Stomach (tissue), 19 donors: ENCODE measurements at places on chromosomes 1 and 21. TPM values are rescaled to one million over a fixed set of nuclear protein-coding genes. Genes with fewer than 3 reads are reported as not detected.

GRCh38 chr21:41054018-41054578 is 113.9 kb upstream of the BACE2 start:
- DNase-seq: no peak

DNA sequence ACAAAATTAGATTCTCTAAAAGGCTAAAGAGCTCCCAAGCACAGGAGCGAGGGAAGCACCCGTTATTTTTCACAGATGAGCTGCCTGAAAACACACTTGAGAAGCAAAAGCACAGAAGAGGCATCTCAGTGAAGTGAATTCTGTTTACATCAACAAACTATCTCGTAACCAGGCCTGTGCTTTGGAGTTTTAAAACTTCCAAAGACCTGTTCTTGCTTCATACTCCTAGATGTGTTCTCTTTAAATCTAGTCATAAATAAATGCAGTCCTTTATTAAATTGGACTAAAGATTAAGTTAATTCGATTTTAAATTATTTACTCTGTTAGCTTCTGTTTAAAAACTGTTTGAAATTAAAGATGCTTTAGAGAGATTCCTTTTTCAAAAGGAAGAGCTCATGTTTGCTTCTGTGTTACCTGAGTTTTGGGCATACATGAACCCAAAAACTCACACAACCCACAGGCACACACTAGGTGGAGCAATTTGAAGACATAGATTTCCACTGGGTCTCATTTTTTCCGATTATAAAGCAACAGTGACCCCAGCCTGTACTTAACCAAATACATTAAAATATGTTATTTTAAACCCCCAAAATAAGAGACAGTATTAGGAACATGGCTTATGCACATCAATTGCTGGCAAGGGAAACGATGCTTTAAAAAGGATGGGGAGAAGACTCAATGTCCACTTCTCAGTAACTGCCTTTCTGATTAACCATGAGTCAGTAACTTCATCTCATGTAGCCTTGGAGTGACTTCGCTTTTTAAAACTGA is 648.2 kb downstream of the SMYD3 start:
- DNase-seq: no peak

- DNase-seq: no peak
These were observed 6.2 kb upstream of the APCS start for GRCh38 chr1:159581422-159581821.

- DNase-seq: no peak
These were observed 89.9 kb downstream of the TBX19 start for GRCh38 chr1:168370586-168370985.

GRCh38 chr1:54200519-54200997 is 591 bp downstream of the MRPL37 start:
- no peak for DNase-seq

- no peak for DNase-seq
These were observed 61.1 kb upstream of the PDE9A start for GRCh38 chr21:42592156-42592820.

GRCh38 chr1:71861022-71861421 is 421.3 kb downstream of the NEGR1 start:
- DNase-seq: no peak

GRCh38 chr1:216045400-216045799 is 377.8 kb downstream of the USH2A start:
- DNase-seq: no peak

- DNase-seq: no peak
These were observed 116.0 kb downstream of the ESRRG start for GRCh38 chr1:216607067-216607697.

DNA sequence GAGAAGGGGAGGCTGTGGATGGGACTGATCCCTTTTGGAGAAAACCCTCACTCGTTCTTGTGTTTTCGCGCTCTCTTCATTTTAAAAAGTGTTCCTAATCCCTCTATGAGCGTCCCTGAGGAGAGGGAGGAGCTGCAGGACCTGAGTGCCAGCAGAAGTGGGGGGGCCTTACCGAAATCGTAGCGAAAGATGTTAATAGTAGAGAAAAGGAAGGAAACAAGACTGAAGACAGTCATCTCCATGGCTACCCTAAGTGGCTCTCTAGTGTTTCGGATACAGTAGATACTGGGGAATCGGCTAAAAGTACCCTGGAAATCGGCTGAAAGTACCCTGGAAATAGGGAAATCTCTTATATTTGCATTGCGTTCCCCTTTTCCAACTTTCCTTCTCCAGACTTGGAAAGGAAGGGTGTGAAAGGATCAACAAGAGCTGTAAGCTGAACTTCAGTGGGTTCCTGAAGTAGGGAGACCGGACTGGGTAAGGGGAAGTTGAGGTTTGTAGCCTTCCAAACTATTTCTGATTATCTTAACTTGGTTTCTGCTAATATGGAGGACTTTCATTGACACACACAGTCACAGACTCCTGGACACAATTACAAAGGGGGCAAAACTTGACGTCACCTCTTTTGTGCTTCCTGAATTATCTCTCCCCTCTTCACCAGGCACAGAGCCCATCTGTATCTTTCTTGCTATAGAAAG is 486 bp upstream of the DSTYK start:
- no peak for DNase-seq

DNA sequence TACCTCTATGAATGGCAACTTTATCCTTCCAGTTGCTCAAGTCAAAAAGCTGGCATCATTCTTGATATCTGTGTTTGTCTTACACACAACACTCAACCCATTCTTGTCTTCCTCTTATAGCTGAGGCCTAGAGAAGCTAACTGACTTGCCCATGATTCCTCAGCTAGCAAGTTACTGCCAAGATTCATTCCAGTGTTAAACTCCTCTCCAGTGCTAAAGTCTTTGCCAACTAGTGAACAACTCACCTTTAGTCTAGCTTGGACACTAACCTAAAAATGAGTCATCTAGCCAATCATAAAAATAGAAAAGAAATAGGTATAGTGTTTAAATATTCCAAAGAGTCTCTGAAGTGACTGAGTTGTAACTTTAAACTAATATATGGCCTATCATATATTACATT is 45.6 kb upstream of the RGS2 start:
- no peak for DNase-seq

- no peak for DNase-seq
These were observed 14.3 kb downstream of the PTAFR start for GRCh38 chr1:28162151-28162550.

GRCh38 chr1:193417403-193417802 is 231.0 kb upstream of the B3GALT2 start:
- no peak for DNase-seq

GRCh38 chr1:17319561-17320350 is 11.8 kb downstream of the PADI4 start:
- no peak for DNase-seq

The RNU1-3 gene
- total RNA-seq: under 0.01 TPM

The SLAMF6 gene
- total RNA-seq: 0.37 TPM

The SPATA17 gene
- 2.3 TPM for total RNA-seq

The DPT gene
- total RNA-seq: 33.3 TPM

The CFHR5 gene
- not detected for total RNA-seq

The AZIN2 gene
- 10.4 TPM for total RNA-seq
